ENCODE measurements at places on chromosomes 6 and 20. TPM values are rescaled to one million over a fixed set of nuclear protein-coding genes. Genes with fewer than 3 reads are reported as not detected.

GRCh38 chr6:5271926-5272325, 10.6 kb downstream of the FARS2 start:
- no peaks in the 10 kb centered on the region for H3K4me1 ChIP-seq
- no peak overlapping the region for H3K27ac ChIP-seq
- H3K36me3 ChIP-seq = no peaks in the 10 kb centered on the region
- no peaks in the 10 kb centered on the region for H3K27me3 ChIP-seq
- no peak overlapping the region for H3K4me3 ChIP-seq

The EFCAB8 gene
- total RNA-seq = 1.0 TPM

DNA sequence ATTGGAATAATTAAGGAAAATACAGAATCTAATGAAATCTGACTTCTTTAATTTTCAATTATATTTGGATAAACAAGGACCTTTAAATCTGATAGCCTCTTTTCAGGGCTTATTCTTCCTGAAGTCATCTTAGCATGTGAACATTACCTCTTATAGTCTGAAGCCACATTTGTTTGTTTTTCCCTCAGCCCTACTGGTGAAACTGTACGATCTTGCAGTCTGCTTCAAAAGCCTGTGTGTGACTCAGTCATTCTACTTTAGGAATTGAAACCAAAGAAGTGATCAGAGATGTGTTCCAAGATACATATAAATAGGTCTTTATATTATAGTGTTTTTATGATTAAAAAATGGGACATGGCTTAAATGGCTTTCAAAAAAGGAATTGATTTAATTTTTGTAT, 67.5 kb downstream of the MACROD2 start:
- no peaks in the 10 kb centered on the region for H3K4me1 ChIP-seq
- H3K27me3 ChIP-seq = no peaks in the 10 kb centered on the region
- DNase-seq = no peak
- no peak overlapping the region for H3K27ac ChIP-seq

DNA sequence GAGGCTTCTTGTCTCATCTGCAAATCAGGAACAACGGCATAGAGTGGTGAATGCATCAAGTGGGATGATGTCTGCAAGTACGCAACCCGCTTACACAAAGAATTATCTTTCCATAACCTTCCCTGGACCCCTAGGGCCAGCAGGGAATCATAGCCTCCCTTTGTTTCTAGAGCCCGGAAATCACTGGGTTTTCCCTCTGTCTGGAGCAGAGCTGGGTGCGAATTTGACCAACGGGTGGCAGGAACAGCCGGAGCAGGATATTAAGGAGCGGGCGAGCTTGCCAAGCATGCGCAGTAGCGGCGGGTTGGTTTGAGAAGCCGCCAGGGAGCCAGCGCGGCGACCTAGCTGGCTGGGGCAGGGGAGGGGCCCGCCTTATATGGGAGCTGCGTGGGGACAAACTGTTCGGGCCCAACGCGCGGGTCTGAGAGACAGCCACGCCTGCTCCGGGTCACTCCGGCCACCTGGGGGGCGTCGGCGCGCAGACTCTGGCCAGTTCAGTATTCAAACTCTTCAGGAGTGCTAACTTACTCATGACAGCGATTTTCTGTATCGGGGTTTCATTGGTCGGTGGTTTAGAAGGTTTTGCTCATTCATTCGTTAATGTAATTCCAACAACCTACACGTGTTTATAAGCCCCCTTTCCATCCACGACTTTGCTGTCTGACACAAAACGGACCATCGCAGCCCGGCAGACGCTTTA, 1.6 kb upstream of the KIF16B start:
- H3K27me3 ChIP-seq = no peaks in the 10 kb centered on the region
- H3K27ac ChIP-seq = peak overlapping the region; percentile 45
- peak; percentile 92 for DNase-seq
- H3K36me3 ChIP-seq = no peaks in the 10 kb centered on the region
- H3K4me1 ChIP-seq = peaks cover 35% of the 10 kb centered on the region

- peak overlapping the region; percentile 71 for H3K27ac ChIP-seq
- peak; percentile 41 for DNase-seq
- H3K4me3 ChIP-seq = no peak overlapping the region
- no peaks in the 10 kb centered on the region for H3K36me3 ChIP-seq
- no peaks in the 10 kb centered on the region for H3K27me3 ChIP-seq
- no peaks in the 10 kb centered on the region for H3K4me1 ChIP-seq
Observed at GRCh38 chr6:90369024-90369519, 72.4 kb upstream of the BACH2 start.

The ANKRD60 gene
- not detected for total RNA-seq

DNA sequence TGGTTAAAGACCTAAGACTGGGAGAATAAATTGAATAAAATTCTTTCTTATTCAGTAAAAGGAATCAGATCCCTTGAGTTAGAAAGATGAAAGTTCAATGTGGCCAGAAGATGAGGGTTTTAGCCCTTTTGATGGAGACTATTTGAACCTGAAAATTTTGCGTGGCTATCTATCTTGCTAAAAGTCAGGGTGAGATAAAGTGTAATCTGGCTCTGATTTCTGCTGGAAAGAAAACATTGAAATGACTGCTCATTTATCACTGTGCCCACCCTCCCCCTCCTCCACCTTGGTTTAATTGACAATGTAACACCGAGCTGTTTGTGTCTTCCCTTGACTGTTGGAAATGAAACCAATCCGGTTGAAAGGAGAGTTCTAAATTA, 32.9 kb upstream of the TCF21 start:
- peaks cover 41% of the 10 kb centered on the region for H3K27me3 ChIP-seq
- no peaks in the 10 kb centered on the region for H3K36me3 ChIP-seq
- H3K4me3 ChIP-seq = no peak overlapping the region
- H3K4me1 ChIP-seq = no peaks in the 10 kb centered on the region

DNA sequence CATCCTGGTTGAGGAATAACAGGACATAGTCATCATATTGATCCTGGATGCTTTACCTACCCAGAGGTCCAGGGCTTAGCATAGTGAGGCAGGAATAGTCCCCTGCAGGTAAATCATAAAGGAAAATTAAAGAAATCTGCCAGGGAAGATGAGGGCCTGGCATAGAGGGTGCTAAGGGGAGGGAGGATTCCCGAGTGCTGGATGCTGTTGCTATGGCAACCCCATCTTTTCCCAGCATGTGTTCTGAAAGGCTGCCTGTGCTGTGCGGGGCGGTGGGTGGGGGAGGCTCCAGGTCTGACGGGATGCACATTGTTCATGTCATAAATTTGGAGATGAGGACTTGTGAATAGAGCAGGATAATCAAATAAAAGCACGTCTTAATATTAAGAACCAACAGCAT, 212.6 kb upstream of the PCSK2 start:
- no peaks in the 10 kb centered on the region for H3K27me3 ChIP-seq
- H3K27ac ChIP-seq = no peak overlapping the region

- no peaks in the 10 kb centered on the region for H3K36me3 ChIP-seq
- H3K4me3 ChIP-seq = peak overlapping the region; percentile 33
- peaks cover 44% of the 10 kb centered on the region for H3K27me3 ChIP-seq
- peaks cover 6% of the 10 kb centered on the region for H3K4me1 ChIP-seq
- H3K27ac ChIP-seq = no peak overlapping the region
- no peak for DNase-seq
Observed at GRCh38 chr6:83708546-83708969, 343 bp downstream of the SNAP91 start.

GRCh38 chr6:29465279-29465678, 8.3 kb downstream of the OR2H1 start:
- no peak overlapping the region for H3K4me3 ChIP-seq
- H3K27ac ChIP-seq = no peak overlapping the region
- no peaks in the 10 kb centered on the region for H3K4me1 ChIP-seq
- no peaks in the 10 kb centered on the region for H3K27me3 ChIP-seq

DNA sequence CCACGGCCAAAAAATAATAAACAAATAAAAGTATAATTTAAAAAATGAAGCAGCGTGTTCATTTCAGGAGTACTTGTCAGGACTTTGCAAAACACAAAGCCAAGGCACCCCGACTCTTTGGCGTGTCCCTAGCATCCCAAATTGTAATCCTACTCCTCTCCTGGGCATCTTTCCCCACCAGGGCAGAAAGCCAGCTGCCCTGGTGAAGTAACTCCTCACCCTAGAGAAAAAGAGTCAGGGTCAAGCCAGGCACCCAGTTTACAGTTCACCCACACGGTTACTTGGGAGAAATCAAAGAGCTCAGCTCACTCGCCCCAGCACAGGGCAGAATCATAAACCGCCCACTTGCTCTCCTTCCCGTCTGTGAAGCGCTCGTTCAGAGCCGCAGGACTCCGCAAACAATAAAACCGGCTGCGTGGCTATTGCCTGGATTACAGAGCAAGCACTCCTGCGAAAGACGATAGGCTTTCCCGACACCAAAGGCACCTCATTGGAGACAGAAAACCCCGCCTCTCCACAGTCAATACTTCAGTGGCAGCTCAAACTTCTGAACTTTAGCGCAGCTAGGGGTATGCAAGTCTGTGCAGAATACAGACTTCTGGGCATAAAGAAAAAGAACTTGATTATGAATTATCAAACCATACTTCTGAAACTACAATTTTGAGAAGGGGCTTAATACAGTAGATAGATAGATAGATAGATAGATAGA, 73.0 kb upstream of the NHSL1 start:
- H3K4me1 ChIP-seq = no peaks in the 10 kb centered on the region
- no peaks in the 10 kb centered on the region for H3K36me3 ChIP-seq
- DNase-seq = peak; percentile 72
- H3K27ac ChIP-seq = peak overlapping the region; percentile 53
- H3K27me3 ChIP-seq = peaks cover 11% of the 10 kb centered on the region

The MTO1 gene
- total RNA-seq = 18.9 TPM

GRCh38 chr6:16595514-16596120, 165.6 kb downstream of the ATXN1 start:
- H3K27ac ChIP-seq = peak overlapping the region; percentile 55
- H3K27me3 ChIP-seq = no peaks in the 10 kb centered on the region
- DNase-seq = no peak
- no peak overlapping the region for H3K4me3 ChIP-seq
- no peaks in the 10 kb centered on the region for H3K4me1 ChIP-seq

- no peaks in the 10 kb centered on the region for H3K36me3 ChIP-seq
- H3K4me1 ChIP-seq = no peaks in the 10 kb centered on the region
- DNase-seq = no peak
- H3K4me3 ChIP-seq = no peak overlapping the region
- H3K27ac ChIP-seq = no peak overlapping the region
- peaks cover 6% of the 10 kb centered on the region for H3K27me3 ChIP-seq
Observed at GRCh38 chr6:170185175-170185978, 105.5 kb downstream of the DLL1 start.

Measured in left lung (tissue), 14 donors.